ENCODE measurements at places on chromosomes 3 and 15.

DNA sequence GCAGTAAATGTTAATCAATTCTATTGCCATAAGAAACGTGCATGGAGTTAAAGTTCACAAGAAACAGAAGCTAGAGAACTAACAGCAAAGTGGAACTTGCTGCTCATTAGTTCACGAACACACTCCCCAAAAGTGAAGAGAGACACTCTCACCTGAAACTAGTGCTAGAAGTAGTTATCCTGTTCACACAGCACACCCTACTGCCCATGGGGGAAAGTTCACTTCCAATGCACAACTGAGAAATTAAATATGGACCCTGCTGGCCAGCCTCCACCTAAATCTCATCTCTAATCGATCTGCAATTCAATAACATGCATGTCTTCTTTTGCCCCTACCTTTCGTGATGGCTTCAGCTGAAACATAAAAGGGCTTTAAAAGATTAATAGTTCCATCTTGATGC, 39.4 kb upstream of the FRMD4B start:
- DNase-seq, result peak; percentile 14

DNA sequence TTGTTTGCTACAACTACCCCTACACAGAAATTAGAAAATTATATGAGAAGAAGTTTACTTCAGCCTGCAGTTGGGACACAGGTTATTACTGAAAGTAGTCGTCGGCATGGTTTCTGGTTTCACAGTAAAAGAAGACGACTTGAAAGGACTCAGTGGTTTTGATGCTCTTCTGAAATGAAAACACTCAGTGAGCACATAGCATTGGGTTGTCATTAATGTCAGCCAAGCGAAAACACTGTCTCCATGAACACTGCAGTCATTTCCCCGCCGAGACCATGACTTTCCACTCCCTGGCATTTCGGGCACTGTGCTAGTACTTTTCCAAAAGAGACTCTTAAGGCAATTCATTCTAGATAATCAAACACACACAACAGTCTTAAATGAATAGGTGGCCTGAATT, 69.2 kb upstream of the ICE2 start:
- no peak for DNase-seq

GRCh38 chr3:131218196-131218595, 163.4 kb upstream of the NUDT16 start:
- DNase-seq, result no peak

GRCh38 chr3:113623324-113623723, 73.1 kb downstream of the USF3 start:
- DNase-seq, result no peak

GRCh38 chr3:7144697-7145308, 283.9 kb downstream of the GRM7 start:
- peak; percentile 1 for DNase-seq

GRCh38 chr3:117200962-117201361, 491.4 kb downstream of the TUSC7 start:
- no peak for DNase-seq

- DNase-seq, result no peak
Observed at GRCh38 chr3:112585782-112586181, 23.9 kb downstream of the SLC35A5 start.

DNA sequence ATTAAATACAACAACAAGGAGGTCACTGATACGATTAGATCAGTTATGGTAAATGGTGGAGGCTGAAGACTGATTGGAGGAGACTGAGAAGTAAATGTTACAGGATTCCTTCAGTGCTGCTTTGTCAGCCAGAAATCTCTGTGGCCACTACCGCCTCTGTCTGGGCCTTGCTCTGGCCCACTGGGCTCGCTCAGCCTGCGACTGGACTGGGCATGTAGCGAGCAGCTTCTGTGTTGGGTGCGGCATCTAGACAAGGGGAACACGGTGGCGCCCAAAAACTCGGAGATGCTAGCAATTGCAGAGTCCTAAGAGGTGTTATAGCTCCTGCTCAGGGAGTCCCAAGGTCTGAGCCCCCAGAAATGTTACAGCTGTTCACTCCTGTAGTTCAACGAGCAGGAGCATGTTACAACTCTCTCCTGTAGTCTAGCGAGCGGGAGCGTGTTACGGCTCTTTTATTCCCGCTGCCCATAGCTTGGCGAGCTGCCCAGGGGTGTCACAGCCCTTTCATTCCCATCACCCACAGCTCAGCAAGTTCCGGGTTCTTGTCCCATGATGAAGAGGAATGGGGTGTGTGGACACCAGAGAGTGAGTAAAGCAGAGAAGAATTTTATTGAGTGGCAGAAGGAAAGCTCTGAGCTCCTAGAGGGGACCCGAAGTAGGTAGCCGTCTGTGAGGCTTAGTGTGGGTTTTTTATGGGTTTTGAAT, 24.7 kb downstream of the SLC15A2 start:
- DNase-seq, result no peak

DNA sequence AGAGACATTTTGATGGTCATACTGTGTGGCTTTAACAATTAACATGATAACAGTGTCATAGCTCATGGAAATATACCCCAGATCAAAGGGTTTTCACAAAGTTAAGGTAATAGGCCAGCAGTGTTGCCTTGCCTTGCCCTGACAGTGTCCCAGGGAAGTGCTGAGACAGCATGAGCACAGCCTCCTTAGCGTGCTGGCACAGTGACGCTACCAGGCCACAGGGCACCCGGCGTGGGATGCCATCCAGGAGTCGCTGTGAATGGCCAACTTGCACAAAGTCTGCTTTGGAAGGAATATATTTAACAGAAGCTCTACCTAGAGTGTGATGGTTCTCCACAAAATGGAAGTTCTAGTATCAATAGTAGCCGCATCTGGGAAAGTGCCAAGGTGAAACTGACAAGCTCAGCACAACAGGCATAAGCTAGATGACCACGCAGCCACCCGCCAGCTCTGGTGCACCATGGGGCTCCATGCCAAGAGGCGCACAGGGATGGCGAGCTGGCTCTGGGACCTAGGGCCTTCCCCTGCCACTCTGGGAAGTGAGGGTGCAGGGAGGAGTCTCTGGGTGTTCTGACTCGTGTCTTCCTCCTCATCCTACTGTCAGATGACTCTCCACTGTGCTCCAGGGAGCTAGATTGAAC, 86.2 kb downstream of the GABRB3 start:
- DNase-seq, result no peak

GRCh38 chr15:36429707-36430106, 149.7 kb upstream of the CDIN1 start:
- DNase-seq, result no peak

DNA sequence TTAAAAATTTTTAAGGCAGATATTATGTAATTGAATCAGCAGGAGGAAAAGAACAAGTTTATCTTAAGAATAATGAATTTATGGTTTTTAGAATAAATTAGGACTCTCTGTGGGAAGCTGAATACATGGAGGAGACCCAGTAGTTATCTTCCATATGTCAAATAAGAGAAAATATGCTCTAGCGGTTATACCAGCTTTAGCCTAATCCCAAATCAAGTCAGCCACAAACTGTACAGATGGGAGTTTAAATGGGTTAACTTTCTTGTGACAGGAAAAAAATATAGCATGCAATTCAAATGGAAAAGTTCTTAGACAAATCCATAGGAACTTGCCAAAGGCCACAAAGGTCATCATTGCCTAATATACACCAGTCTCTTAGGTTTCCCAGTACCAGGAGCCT, 84.3 kb downstream of the TTBK2 start:
- DNase-seq, result no peak

DNA sequence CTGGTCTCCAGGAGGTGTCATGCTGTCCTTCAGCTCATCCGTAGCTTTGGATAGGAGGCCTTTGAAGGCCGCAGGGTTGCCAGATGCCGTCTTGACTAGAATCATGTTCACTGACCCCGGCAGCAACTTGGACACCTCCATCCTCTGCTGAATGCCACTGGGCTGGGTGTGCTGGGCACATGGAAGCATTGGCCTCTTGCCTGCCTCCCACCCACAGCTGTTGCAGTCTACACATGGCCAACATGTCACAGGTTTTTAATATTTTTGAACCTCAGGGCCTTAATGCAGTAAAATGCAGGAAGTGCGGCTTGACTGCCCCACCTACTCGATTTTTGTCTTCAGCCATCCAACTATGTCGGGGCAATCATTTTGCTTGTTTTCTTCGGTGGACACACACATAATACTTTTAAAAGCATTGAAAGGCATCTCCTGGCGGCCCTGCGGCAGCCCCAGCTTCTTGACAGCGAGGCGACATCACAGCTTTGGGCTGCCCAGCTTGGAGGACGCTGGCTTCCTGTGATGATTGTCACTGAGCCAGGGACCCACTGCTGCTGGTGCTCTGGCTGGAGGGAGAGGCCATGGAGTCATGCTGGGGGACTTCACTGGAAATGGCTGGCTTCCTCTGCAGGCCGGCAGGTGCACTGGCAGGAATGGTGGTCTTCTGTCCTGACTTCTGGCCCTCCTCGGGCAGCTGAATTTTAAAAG, 31.6 kb upstream of the ACAD9 start:
- no peak for DNase-seq

- no peak for DNase-seq
Observed at GRCh38 chr3:123498761-123499160, 49.9 kb upstream of the ADCY5 start.

DNA sequence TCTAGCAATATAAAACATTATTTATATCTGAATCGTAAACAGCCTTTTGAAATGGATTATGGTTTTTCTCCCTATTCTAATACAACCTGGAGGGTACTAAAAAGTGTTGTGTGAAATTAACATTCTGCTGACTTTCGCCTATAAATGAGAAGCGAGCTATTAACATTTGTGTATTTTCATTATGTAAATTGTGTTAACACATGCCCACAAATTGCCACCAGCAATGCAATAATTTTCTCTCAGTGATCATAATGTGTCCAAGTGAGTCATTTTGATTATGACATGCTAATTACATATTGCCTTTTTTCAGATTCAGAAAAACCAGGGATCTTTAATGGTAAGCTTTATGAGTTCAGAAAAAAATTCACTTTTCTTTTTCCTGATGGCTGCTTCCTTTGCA, 77.4 kb upstream of the SKOR1 start:
- no peak for DNase-seq

DNA sequence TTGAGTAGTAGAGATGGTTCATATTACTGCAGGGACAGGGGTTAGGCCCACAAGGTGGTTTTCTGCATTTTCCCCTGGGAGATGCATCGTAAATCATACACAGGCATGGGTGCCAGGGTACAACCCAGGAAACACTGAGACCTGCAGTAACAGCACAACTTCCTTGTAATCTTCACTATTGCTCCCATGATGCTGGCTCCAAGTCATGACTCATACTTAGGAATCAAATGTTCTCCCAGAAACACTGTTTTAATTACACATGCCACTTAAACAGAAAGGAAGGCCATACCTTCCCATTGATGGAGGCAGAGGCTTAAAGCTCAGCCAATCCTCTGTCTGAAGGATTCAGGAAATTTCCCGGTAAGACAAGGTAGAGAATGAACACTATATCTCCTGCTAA, 106.5 kb downstream of the ERC2 start:
- no peak for DNase-seq

DNA sequence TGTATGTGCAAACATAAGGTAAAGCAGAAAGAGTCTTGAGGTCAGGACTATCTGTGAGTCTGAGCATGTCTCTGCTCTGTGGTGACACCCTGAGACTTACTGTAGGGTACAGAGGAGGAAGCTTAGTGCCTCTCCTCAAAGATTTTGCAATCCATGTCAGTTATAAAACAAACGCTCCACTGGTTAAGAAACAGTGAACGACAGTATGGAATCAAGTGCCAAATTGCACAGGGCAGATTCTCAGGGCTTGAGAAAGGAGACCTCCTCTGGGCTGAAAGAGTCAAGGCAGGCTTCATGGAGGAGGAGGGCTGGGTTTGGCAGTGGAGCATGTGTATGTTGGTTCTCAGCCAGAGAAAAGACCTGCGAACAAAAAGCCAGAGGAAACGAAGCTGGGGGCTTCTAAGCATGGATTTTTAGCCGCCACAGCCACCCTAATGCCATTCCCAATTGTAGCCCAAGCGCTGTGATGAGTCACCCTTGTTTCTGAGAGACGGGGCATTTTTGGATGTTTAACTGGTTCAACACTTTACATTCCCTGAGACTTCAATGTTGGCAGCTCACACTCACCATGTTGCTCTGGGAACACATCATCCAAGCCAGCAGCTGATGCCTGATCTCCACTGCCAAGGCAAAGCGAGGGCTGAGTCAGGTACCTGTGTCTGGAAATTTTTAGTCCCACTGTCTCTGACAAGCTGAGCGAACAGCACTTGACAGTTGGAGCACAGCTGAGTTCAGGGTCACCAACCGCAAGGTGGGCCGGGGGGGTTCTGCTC, 3.4 kb upstream of the DGKG start:
- DNase-seq, result no peak

DNA sequence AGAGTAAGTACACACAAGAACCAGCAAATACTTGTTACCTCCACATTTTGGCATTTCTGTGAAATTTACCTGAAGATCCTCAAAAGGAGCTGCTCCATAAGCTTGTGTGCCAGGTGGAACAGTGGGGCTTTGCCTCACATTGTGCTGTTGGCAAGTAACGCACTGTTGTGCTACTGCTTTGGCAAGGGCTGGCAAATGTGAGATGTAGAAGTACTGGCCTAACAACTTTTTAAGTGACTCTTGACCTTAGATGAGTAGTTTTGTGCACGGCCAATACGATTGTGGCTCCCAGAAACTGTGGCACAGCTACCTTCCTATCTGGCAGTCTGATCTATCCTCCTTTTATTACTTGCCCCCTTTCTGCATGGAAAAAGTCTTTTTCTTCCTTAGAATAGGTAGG, 337.0 kb downstream of the KCNH8 start:
- DNase-seq, result no peak

DNA sequence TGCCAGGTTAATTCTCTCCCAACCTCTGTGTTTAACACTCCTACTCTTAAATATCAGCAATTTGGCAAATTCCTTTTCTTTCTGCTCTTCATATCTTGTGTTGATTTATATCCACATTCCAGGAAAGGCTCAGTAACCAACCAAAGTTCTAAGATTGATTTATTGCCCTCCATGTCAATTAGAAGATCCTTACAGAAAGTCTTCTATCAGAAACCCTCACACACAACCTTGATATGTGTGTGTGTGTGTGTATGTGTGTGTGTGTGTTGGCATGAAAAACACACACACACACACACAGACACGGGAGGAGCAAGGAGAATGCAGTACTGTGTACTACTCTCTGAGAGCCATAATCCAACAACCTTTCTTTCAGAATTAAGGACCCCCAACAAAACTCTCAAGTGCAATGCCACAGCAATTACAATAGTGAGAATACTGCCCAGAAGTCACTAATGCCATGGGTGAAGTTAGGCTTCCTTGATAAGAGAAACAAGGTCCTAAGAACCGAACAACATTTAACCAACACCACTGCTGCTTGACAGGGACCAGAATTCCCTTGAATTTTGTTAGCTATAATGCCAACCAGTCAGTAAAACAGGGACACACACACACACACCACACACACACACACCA, 1.1 kb downstream of the LSAMP start:
- DNase-seq, result no peak

- DNase-seq, result no peak
Observed at GRCh38 chr3:45486136-45486535, 97.8 kb downstream of the LARS2 start.

DNA sequence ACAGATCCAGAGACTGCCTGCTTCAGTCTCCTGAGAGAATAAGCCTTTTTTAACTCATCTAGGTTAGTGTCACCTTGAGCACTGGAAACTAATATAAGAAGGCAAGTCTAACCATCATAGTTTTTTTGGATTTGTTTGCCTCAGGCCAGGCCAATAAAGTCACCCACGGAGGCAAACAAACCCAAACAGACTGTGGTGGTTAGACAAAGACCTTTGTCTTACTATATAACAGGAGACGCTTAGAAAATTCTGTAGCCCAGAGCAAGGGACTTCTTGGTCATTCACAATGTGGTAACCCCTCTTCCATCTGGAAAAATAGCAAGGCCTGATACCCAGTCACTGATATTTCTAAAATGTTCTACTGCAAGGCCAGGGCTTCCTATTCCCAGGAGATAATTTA, 45.3 kb upstream of the PPP2R3A start:
- DNase-seq, result no peak

- DNase-seq, result no peak
Observed at GRCh38 chr3:176005564-176005963, 1146.4 kb downstream of the NAALADL2 start.

Data from HepG2 (cell line).